ENCODE measurements at places on chromosomes 7 and 10.

GRCh38 chr7:132412435-132412834, 163.8 kb downstream of the PLXNA4 start:
- no peak for DNase-seq

GRCh38 chr7:37297546-37297945, 151.1 kb downstream of the ELMO1 start:
- DNase-seq: no peak

GRCh38 chr7:249989-250388, 40.0 kb upstream of the FOXL3 start:
- DNase-seq: no peak

- no peak for DNase-seq
Observed at GRCh38 chr10:86333826-86334487, 32.6 kb downstream of the GRID1 start.

- no peak for DNase-seq
Observed at GRCh38 chr10:34918060-34918775, 103.1 kb upstream of the PARD3 start.

DNA sequence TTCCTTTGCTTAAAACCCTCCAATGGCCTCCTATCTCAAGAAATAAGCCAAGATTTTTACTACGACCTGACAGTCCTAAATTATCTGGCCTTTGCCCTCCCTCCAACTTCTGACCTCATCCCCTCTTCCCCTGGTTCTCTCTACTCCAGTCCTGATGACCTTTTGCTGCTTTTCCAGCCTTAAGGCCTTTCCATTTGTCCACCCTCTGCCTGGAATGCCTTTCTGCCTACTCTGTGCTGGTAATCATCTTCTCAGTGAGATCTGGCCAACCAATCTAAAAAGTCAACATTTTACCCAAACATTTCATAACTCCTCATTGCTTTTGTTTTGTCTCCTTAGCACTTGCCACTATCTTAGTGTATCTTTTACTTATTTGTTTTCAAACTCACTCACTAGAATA, 75.7 kb downstream of the VPS41 start:
- DNase-seq: no peak

GRCh38 chr10:86962136-86962980, 4.0 kb downstream of the SNCG start:
- no peak for DNase-seq

- no peak for DNase-seq
Observed at GRCh38 chr10:85542936-85543730, 823.5 kb downstream of the GRID1 start.
